ENCODE measurements at places on chromosomes 7 and 10.

- peak; percentile 64 for DNase-seq
Observed at GRCh38 chr7:111029574-111030251, 61.2 kb upstream of the LRRN3 start.

- peak; percentile 0 for DNase-seq
Observed at GRCh38 chr7:53119514-53119941, 84.1 kb downstream of the POM121L12 start.

- DNase-seq: no peak
Observed at GRCh38 chr7:116195451-116195850, 14.9 kb upstream of the TES start.

DNA sequence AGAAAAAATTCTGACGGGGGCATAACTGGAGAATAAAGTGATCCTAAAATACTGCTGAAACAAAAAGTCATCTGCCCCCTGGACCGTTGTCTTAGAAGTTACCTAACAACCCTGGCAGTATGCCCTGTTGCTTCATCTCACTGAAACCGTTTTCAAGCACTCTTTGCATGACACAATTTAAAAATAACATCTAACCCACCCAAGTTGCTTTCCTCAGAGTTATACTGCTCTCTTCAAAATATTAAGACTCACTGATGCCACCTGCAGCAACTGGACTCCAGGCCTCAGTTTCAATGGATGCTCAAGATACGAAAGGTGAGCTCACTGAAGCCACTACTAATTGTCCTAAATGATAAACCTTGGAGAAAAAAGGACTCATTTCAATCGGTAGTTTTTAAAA lies 57.4 kb downstream of the CDK6 start:
- peak; percentile 97 for DNase-seq
